ENCODE measurements at places on chromosomes 16 and 17.

DNA sequence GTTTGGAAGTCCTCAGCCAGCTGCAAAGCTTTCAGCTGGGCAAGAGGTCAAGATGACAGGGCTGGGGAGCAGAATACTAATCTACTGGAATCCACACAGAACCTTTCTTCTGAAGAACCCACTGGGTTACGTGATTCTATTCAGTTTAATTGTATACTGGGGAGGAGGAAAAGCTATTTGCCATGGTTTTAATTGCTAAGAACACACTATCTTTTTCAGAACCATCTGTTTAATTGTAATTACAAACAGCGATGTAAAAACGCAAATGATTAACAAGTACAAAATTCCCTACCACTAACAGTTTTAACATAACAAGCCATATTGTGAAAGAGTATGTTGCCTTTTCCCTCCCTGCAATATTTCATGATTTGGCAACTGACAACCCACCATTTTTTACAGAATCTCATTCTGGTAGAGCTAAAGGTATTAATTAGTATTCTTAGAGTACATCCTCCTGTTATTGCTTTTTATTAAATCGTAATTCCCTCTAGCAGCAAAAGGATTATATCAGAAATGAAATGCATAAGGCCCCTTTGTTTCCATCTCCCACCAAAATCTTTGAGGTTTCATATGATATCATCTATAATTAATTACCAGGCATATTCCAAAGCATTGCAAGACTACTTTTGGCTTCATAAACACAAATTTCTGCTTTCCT is 12.1 kb downstream of the HYDIN start:
- DNase-seq = no peak

DNA sequence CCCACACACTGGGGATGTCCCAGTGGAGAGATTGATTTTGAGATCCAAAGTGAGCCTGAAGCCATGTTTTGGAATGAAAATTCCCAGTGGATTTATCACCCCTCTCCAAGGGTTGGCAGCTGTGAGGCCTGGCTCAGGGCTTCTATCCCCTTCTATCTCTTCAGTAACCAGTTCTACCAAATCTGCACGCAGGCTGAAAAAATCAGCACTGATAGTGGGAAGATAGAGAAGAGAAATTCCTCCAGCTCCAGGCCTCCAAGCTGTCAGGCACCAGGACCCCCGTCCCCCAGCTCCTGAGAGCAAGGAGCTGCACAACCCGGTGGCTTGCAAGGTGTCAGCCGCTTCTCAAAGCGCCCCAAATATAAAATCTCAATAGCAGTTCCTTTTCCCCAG is 1.0 kb downstream of the FLOT2 start:
- DNase-seq = no peak

DNA sequence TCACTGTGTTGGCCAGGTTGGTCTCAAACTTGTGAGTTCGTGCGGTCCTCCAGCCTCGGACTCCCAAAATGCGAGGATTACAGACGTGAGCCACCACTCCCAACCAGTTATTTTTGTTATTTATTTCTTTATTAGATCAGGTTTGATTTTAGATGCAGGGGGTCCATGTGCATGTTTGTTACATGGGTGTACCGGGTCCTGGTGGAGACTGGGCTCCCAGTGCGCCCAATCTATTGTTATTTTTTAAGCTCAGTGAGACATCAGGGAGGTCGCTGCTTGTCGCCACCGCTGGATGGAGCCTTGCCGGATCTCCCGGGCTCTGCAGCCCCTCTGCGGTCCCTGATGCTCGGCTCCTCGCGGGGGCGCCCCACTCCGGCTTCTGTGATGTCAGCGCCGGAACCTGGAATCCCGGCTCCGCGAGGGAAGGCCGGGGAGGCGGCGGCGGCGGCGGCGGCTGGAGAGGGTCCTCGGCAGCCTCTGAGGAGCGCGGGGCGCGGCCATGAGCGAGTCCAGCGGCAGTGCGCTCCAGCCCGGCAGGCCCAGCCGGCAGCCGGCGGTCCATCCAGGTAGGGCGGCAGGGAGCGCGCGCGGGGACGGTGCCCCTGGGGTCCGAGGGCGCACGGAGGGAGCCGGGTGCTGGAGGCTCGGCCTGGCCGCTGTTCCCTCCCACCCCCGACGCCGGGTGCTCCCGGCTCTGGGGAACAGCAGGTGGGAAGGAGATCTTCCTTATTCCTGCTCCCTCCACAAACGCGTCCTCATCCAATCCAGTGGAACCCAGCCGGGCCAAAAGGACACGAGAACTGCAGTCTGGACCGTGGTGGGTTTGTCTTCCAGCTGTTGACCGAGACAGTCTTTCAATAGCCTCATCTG is at the start of gene TMC7:
TMC7 (plus strand) TSS at position 370 of the 870 bp plus-strand sequence; CDS start at position 500, 130 bp downstream.
- peak; percentile 48 for DNase-seq

DNA sequence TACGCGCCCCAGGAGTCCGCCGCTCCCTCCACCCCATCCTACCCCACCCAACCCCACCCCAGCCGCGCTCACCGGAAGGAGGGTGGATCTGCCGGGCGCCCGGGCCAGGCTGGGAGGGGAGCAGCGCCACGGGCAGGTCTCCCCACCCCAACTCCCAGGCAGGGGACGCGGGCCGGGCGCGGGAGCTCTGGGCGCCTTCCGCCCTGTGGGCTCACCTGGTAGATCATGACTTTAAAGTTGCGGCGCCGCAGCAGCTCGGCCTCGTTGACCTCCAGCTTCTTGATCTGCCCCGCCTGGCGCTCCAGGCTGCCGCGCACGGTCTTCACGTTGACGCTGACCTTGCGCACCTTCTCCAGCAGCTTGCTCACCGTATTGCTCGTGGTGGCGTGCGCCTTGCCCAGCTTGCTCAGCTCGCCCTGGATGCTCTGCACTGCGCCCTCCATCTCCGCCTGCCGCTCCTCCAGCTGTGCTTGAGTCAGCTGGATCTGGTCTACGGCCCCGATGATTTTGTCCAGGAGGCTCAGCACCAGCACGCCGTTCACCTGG is 571 bp downstream of the CAVIN1 start:
- DNase-seq = peak; percentile 51

DNA sequence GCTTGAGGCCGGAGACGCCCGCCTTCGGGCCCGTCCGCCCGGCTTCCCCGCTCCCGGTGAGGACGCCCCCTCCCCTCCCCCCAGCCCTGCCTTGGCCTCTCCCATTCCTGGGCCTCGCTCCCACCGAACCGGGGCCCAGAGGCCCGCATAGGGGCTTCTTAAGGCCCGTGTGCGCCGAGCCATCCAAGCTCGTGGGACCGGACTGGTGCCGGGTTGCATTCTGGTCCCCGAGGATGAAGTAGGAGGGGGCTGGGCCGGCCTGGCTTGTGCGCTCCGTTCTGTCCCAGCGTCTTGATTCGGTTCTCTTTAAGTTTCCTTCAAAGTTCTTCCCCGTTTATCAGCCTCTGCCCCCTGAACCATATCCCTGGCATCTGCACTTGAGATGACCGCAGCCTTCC is 488 bp downstream of the SENP3 start:
- no peak for DNase-seq

- DNase-seq = no peak
These were observed 40.3 kb upstream of the SREBF1 start for GRCh38 chr17:17876959-17877528.

- no peak for DNase-seq
These were observed 16.4 kb upstream of the CUEDC1 start for GRCh38 chr17:57971572-57971971.

- DNase-seq = no peak
These were observed 37.7 kb upstream of the MEAK7 start for GRCh38 chr16:84541999-84542817.

GRCh38 chr16:15703029-15703736 is 53.1 kb downstream of the NDE1 start:
- DNase-seq = no peak

DNA sequence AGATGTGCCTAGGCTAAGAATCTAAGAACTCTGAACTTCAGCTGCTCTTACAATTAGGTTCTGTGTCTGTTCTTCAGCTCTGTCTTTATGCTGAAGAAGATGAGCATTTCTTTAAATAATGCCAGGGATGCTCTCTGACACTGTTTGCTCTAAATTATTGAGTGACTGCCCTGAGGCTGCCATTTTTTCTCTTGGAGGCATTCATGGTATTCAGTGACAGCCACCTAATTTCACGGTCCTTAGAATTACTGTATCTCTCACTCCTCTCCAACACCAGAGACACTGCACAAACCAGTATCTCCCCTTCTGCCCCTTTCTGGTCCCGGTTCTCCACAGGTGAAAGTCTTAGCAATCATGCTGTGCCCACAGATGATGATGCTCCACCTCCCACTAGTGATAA is 123.6 kb upstream of the MPHOSPH6 start:
- DNase-seq = no peak

DNA sequence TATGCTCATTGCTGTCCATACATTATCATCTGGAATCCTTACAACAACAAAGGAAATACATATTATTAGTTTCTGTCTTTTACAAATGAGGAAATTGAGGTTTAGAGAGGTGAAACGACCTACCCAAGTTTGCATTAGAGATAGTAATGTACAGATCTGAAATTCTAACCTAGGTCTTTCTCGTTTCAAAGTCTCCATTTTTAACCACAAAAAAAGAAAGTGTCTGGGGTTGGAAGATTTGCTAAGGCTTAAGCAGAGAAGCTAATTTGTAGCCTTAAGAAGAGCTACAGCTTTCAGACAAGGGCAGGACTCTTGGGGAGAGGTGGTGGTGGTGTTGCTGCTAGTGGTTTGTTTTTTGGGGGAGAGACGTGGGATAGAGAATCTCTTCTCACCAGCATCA is 19.2 kb downstream of the CIITA start:
- DNase-seq = no peak

GRCh38 chr17:17207998-17208397 is 1.9 kb upstream of the PLD6 start:
- no peak for DNase-seq

DNA sequence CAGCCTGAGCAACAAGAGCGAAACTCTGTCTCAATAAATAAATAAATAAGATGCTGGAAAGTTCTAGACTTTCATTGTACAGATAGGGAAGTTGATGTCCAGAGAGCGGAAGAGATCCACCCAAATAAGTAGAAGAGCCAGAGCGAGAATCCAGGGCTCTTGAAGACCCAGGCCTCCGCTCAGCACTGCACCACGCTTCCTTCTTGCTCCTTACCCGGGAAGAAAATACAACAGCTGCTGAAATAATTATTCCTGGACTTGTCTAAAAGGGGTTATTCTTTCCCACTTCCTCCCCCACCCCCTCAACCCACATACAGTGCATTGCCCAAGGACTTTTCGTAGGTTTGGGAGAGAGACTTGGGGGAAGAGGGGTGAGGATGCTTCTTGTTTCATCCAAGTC is 26.7 kb downstream of the CDK5RAP3 start:
- DNase-seq = no peak

- no peak for DNase-seq
These were observed 861 bp downstream of the RAB11FIP3 start for GRCh38 chr16:426115-426905.

- DNase-seq = no peak
These were observed 16.2 kb downstream of the PITPNA start for GRCh38 chr17:1546292-1546922.

GRCh38 chr16:24135624-24136565 is 120.2 kb upstream of the CACNG3 start:
- no peak for DNase-seq

DNA sequence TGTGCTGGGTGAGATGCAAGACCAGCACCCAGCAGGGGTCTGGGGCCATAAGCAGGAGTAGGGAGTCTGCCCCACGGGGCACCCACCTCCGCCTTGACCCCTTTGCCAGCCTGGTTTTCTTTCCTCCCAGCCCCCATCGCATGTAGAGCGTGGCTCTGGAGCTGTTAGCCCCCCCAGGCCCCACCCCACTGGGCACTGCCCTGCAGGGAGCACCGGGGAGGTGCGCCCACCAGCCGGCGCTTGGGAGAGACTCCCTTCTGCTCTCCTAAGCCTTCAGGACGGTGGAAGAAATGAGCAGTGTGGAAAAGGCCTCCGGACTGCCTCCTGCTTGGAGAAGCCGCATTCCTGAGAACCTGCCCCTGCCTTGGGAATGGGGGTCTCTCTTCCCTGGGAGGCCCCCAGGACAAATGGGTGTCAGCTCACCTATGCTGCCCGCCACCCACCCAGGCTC is 186.2 kb downstream of the IRF8 start:
- DNase-seq = no peak

GRCh38 chr16:67661101-67661761 is 471 bp downstream of the PARD6A start:
- no peak for DNase-seq

- DNase-seq = no peak
These were observed 1094.9 kb upstream of the EEF2KMT start for GRCh38 chr16:6192532-6192931.

DNA sequence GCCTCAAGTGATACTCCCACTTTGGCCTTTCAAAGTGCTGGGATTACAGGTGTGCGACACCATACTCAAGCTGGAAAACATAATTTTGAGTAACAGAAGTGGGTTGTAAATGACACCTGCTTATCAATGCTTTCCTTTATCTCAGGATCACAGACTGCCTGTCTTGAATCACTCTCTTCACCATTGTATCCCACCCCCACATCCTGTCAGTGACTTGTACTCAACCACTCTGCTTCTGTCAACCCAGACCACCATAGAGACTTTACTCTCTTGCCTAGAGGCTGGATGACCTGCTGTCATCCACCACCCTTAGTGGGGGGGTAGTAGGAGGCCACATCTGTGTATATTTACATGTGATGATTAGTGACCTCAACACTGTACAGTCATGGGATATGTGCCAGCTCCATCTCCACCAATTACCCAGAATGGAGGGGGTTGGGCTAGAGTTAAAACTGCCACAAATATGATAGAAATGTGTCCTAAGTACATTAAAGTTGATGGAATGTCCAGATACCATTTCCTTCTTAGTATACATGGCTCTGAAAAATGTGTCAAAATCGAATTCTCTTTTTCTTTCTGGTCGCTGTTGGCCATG is 338.7 kb downstream of the GRIN2A start:
- no peak for DNase-seq

DNA sequence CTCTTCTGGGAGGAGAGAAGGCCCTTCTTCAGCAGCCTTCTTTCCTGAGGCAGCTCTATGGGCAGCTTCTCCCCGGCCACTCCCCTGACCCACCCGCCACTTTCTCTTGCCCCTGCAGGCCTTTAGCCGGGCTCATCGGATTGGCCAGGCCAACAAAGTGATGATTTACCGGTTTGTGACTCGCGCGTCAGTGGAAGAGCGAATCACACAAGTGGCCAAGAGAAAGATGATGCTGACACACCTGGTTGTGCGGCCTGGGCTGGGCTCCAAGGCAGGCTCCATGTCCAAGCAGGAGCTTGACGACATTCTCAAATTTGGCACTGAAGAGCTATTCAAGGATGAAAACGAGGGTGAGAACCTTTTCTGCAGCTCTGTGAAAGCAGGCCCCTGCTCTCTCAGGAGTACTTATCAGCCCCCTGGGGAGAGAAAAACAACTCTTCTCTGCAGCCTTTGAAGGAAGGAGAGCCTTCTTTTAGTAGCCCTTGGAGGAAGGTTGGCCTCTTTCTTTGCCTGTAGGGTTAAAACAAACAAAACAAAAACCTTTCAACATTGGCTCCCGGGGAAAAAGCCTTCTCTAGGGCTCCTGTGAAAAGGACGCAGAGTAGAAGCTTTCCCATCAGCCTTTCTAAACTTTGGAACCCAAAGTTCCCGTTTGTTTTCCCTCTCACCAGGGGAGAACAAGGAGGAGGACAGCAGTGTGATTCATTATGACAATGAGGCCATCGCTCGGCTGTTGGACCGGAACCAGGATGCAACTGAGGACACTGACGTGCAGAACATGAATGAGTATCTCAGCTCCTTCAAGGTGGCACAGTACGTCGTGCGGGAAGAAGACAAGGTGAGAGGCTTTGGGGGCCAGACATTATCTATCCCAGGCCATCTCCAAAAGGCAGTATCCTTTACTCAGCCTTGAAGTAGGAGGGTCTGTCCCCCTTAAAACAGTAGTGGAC is 12.7 kb downstream of the RNF227 start:
- DNase-seq = no peak

- DNase-seq = no peak
These were observed 15.4 kb downstream of the PIPOX start for GRCh38 chr17:29058391-29058790.

GRCh38 chr16:83197450-83197849 is 570.7 kb downstream of the CDH13 start:
- no peak for DNase-seq

Measured in activated CD8-positive, alpha-beta memory T cell treated with anti-CD3 and anti-CD28 coated beads, Interleukin-2, amount 10 ng/mL, durations not matched to agents 7 days and 5 days (primary cell).